ENCODE measurements at places on chromosomes 2 and 18. TPM values are rescaled to one million over a fixed set of nuclear protein-coding genes. Genes with fewer than 3 reads are reported as not detected.

IL1R1 gene
- 143 TPM for total RNA-seq

ARHGEF33 gene
- total RNA-seq = 0.61 TPM

LINC00305 gene
- not detected for total RNA-seq

RBBP8 gene
- total RNA-seq = 19.6 TPM

EXOC6B gene
- 31.2 TPM for total RNA-seq

ANKRD39 gene
- total RNA-seq = 6.9 TPM

CFAP65 gene
- not detected for total RNA-seq

RMND5A gene
- total RNA-seq = 13.6 TPM

SPATA3 gene
- total RNA-seq = not detected

SAG gene
- total RNA-seq = not detected

RNF152 gene
- total RNA-seq = 21.4 TPM

RBKS gene
- total RNA-seq = 1.3 TPM
